ENCODE measurements at places on chromosomes 7 and 10.

DNA sequence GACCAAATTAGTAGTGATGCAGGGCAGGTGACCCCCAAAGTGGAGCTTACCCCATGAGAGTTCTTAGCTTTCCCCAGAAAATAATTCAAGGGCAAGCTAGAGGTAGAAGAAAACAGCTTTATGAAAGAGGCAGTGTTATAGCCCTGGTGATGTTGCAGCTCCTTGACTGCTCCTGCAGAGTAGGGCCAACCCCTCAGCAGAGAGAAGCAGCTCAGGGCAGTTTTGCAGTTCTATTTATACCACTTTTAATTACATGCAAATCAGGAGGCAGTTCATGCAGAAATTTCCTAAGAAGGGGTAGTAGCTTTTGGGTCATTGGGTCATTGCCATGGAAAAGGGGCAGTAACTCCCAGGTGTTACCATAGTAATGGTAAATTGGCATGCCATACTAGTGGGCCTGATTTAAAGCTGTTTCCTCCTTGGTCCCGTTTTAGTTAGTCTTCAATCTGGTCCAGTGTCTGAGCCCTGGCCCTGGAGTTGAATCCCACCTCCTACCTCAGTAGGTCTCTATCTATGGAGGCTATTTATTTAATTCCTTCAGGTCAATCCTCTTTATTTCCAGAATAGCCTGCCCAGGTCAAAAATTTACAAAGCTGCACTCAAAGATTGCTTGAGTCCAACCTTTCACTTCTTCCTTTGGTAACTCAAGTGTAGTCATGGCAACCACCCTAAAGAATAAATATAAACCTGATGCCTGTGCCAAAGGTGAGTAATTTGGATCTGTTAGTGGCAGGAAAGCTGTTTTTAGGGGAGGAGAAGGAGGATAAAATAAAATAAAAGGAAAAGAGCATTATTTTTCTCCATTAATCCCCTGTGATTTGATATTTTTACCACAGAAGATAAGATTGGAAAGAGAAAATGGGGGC, 29.5 kb downstream of the PLXDC2 start:
- no peak for DNase-seq

DNA sequence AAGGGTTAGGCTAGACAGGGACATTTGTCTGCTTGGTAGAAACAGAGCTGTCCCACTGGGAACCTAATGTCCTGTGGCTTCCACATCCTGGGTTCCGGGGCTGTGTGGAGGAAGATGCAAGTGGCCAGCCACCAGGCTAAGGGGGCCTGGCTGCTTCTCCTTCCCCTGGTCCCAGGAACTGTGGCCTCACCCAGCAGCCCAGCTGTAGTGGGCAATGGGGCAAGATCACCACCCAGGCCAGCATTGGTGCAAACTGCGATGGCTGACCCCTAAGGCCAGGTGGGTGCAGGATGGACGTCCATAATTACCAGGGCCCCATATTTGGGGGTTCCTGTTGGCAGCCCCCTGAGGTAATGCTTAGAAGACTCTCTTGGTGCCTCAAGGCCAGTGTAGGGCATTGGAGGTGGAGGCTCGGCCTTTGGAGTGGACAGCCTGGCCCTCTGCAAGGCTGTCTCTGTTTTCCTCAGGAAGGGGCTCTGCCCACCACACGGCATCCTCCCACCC, 226.7 kb downstream of the TCF7L2 start:
- DNase-seq = no peak

GRCh38 chr7:45599851-45600706, 25.9 kb downstream of the ADCY1 start:
- DNase-seq = no peak

DNA sequence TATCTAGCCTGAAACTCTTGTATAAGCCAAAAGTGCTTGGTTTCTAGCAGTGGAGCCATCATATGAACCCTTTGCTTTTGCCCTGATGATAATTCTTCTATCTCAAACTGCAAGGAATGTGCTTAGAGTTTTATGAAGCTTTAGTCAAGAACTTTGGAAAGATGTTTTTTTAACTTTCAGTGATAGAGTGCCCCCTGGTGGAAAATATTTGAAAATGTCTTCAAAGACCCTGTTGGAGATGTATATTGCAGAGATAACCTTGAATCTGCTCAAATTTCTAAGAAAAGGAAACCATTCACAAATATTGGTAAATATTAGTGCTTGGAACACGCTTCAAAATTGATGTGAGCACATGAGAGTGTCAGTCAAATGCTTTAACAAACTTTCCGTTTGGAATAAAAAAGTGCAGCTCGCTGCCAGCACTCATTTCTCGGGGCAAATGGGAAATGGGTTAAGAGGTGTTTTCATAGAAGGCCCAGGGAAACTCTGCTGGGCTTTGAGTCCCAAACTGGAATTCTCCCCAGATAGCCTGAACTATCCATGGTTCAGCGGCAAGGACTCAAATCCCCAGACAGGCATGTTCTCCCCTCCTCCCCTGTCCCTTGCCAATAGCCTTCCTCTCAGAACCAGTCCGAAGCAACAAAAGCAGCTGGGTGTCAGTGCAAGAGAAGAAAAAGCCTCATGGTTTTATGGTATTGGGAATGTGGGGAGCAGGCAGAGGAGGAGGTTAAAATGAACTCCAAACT, 129.3 kb downstream of the MYOF start:
- DNase-seq = no peak

- no peak for DNase-seq
Measured at GRCh38 chr7:2472739-2473138, 3.5 kb downstream of the GRIFIN start.

DNA sequence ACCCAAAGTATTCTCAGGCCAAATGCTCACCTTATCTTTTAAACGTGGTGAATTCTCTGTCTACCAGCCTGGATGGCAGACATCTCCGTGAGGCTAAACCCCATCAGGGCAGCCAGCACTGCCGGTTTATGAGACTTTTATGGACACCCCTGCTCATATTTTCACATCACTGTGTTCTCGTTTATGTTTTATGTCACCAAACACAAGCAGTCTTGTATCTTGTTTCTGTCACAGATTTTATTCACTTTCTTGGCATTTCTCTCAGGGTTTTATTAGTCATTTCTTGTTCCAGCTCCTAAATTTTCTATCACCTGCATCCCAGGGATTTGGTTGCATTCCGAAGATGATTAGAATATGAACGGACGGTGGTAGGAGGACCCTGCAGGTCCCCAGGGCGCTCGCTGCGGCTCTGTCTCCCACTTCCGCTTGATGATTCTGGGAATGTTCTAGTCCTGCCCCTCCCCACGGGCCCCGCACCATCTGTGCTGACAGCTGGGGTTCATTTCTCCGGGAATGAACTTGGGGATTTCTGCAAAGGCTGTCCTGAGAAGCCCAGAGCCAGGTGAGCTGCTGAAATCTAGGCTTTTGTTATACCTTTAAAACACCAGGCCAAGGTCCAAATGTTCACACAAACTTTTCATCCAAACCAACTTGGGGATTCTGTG, 217.6 kb downstream of the GFRA1 start:
- no peak for DNase-seq

GRCh38 chr7:129886818-129887186, 66.0 kb downstream of the UBE2H start:
- no peak for DNase-seq

- no peak for DNase-seq
Measured at GRCh38 chr10:126521399-126521798, 133.1 kb upstream of the ADAM12 start.

- DNase-seq = no peak
Measured at GRCh38 chr7:158568974-158569857, 18.4 kb downstream of the PTPRN2 start.

- DNase-seq = no peak
Measured at GRCh38 chr7:138549082-138549481, 89.0 kb downstream of the TRIM24 start.

DNA sequence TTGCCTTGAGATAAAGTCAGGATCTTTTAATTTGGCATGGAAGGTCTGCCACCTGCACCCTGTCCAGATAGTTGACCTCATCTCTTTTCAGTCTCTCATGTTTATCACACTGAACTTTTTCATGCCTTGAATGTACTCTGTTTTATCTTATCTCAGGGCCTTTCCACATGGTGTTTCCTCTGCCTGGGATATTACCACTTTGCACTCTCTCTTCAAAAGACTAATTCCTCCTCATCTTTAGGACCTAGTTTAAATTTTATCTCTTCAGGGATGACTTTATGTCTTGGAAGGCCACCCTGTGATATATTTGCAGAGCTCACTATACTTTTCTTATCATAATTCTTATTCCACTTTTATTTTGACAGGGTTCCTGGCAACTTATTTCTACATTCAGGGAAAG, 150.0 kb downstream of the DNAJB9 start:
- no peak for DNase-seq

- DNase-seq = no peak
Measured at GRCh38 chr10:57694956-57695608, 572.6 kb downstream of the IPMK start.

DNA sequence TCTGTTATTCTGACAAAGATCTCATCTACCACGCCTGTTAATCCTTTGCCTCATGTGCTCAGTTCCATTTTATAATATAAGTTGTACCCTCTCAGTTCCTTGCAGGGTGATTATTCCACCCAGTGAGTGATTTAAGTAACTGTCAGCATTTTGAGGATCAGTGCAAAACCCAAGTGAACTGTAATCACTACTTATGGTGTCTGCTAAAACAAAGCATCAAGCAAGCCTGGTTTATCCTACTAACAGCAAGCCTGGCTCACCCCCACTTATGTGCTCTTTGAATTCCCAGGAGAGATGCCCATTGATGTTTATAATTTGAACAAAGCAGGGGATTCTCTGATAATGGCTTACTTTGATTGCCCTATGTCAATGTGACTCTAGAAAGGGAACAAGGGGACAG, 186.8 kb upstream of the LRGUK start:
- no peak for DNase-seq

DNA sequence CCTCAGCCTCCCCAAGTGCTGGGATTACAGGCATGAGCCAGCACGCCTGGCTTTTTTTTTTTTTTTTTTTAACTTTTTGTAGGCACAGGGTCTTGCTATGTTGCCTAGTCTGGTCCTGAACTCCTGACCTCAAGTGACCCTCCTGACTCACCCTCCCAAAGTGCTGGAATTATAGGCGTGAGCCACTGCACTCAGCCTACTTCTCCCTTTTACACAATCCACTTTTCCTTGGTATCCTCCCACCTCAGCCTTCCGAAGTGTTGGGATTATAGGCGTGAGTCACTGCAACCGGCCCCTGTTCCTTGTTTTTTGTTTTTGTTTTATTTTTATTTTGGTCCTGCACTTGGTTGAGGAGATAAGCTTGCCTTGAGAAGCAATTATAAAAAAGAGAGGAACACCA, 75.9 kb upstream of the KMT2C start:
- DNase-seq = no peak

GRCh38 chr7:55286666-55287065, 78.5 kb upstream of the LANCL2 start:
- DNase-seq = no peak

DNA sequence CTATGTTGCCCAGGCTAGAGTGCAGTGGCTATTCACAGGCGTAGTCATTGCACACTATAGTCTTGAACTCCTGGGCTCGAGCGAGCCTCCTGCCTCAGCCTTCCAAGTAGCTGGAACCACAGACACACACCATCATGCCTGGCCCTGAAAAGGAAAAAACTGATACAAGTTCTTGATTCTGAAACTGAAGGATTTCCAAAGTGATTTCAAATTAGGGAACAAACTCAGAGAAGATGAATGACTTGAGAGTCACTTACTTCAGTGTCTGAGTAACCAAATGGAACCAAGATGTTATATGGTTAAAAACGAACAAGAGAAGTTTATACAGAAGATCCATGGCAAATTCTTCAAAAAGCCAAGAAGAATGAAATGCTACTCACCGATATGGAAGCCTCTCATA, 14.4 kb downstream of the CWF19L1 start:
- no peak for DNase-seq

GRCh38 chr10:122264931-122265330, 6.2 kb upstream of the BTBD16 start:
- no peak for DNase-seq

DNA sequence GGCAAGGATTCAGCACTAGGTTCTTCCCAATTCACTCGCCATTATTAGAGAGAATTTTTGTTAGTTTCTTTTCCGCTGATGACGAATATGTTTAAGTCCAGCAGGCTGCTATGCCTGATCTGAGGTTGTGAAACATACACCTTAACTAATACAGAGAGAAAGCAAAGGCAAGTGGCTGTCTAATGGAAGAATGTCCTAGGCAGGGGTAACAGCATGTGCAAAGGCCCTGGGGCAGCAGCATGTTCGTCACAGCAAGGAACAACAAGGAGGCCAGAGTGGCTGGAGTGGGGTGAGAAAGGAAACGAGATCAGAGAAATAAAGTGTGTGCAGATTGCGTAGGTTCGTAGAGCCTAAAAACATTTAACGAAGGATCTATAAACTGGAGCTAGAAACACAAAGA, 35.4 kb upstream of the CCDC7 start:
- DNase-seq = no peak

DNA sequence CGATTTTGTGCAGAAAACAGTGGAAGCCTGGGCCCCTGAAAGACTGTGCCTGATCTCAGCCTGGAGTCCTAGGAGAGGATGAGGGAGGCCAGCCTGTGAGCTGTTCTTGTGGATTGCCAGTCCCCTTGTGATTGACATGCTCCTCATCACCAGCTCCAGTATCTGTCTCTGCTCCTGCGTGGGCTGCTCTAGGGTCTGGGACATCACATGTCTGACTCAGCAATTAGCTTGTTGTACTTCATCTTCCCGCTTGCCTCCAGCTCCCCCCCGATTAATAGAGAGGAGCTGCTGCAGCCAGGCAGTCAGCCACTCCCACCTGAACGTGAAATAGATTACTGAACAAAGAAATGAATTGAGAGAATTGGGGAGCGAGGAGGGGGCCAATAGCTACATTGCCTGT, 99.6 kb upstream of the TBX20 start:
- DNase-seq = no peak

DNA sequence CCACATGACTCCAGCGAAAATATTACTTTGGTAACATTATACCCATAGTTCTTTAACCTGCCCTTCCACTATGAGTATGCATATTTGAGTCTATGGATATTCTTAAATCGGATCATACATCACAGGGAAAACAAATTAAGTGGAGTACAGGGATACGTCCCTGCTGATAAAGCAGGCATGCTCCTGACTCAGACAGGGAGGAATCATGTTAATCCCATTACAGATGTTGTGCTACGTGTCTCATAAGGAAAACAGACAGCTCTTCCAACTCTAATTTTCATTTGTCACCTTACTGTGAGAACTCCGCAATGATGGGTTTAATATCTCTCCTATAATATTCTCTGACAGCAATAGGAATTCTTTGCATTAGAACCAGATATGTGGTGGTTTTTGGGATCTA, 469.5 kb upstream of the POM121L12 start:
- DNase-seq = no peak

GRCh38 chr7:92797693-92798092, 38.7 kb downstream of the CDK6 start:
- DNase-seq = no peak

Measured in KG1 (cell line).